ENCODE measurements at places on chromosomes 4 and X.

- no peak for DNase-seq
Observed at GRCh38 chr4:10011885-10012284, 9.4 kb downstream of the SLC2A9 start.

- DNase-seq: no peak
Observed at GRCh38 chr4:76388160-76388908, 32.6 kb downstream of the CCDC158 start.

DNA sequence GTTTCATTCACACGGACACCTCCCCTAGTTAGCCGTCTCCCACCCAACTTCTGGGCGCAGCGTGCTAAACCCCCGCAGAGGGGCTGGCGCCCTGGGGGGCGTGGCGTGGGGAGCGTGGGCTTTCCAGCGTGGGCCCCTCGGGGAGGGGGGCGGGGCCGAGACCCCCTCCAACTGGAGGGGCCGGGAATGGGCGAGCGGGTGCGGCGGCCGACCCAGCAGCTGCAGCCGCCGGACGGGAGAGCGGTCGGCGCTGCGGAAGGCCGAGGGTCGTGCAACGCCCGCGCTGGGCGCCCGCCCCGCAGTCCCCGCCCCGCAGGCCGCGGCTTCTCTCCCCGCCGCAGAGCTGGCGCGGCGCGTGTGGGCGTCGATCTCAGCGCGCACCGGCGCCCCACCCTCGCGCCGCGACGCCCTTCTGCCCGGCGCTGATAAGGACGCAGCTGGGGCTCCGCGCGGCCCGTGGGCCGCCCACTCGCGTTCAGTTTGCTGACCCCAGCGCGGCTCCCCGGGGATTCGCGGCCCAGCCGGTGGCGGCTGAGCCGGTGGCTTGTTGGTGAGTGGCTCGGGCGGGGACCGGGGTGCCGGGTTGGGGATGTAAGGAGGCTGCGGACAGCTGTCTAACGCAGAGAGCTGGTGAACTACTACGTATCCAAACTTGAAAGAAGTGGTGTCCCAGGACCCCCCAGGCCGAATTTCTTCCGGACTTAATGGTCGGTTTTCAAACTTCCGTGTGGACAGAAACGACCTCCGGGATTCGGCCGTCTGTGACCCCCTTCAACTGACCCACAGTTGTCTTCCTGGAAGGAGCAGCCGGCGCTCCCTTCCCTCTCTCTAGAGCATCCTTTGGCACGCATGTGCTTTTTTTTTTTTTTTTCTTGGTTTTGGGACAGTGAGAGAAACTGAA, 1.5 kb downstream of the FHDC1 start:
- peak; percentile 67 for DNase-seq

GRCh38 chrX:72492499-72492898, 80.1 kb downstream of the HDAC8 start:
- no peak for DNase-seq

DNA sequence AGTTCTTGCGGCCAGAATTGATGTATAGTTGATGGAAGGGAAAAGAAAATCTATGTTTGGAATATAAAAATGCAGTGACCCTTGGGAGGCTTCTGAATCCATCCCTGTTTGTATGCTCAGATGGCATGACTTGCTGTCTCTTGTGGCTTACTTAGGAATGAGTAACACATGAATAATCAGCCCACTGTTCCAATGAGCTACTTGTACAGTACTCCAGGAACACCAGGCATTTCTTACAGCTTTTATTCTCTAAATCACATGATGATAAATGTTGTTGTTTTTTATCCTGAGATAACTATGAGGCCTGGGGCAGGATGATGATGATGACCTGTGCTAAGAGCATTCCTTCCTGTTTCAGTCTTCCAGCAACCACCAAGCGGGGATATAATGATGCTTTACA, 18.9 kb downstream of the TMPRSS11E start:
- no peak for DNase-seq

DNA sequence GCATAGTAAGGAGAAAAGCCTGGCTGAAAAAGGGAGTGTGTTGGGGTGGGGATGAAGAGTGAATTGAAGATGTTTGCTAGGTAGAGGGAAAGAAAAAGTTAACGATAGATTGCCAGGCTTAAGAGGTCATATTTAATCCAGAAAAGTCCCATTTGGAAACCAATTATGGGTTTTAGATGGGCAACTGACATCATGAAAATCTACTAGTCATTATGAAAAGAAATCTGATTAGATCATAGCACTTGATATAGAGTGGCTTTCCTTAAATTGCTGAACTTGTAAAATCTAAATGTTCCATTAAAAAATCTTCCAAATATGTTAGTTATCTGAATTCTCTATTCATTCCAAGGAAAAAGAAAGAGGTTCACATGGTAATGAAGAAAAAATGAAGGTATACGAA, 37.5 kb upstream of the IL21 start:
- no peak for DNase-seq

- DNase-seq: no peak
Observed at GRCh38 chr4:99506781-99507180, 4.0 kb upstream of the C4orf17 start.

GRCh38 chrX:19188566-19188965, 66.3 kb upstream of the ADGRG2 start:
- DNase-seq: no peak

DNA sequence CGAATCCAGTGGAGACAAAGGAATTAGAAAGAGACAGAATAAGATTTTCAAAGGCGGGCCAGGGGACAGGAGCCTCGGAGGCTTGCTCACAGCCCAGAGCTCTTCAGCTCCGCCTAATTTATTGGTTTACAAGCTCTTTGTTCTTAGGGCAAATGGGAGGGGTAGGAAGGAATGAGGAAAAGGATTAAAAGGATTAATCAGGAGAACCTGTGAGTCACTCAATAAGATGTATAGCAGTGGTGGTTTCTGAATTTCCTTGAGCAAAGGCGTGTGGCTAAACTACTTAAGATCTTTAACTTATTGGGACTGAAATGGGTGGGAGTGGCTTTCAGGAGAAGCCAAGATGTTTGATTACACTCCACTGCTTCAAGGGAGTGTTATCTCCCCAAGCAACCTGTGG, 456.0 kb upstream of the SPANXN1 start:
- DNase-seq: no peak

- no peak for DNase-seq
Observed at GRCh38 chr4:181858741-181859140, 384.5 kb upstream of the TENM3 start.

- DNase-seq: no peak
Observed at GRCh38 chrX:45740291-45740690, 539.6 kb upstream of the DIPK2B start.

GRCh38 chr4:36325926-36326325, 44.5 kb downstream of the DTHD1 start:
- no peak for DNase-seq

DNA sequence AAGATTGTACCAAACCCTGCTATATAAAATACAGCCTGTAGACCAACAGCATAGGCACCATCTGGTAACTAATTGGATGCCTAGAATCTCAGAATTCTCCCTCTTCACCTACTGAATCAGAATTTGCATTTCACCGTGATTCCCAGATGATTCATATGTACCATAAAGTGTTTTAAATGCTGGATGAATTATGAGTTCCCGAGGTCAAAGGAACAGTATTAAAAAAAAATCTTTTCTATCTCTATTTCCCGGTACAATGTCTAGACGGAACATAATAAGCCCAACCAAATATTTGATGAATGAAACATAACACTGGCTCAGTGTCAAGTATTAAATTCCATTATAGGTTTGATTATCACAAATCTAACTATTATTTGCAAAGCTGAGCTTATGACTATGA, 280.0 kb downstream of the ANKRD50 start:
- no peak for DNase-seq

DNA sequence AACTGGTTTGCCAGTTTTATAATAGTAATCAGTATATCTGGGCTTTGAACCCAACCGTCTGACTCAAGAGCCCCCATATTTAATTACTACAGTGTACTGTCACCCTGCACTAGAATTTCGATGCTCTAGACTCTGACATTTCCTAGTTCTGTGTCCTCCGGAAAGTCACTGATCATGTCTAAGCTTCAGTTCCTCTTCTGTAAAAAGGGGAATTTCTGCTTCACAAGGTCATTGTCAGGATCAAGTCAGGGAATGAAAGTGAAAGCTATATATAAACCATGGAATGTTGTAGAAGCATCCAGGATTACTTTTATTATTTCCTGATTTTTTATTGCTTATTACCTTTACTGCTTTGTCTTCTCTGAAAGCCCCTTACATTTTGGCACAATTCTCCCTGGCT, 4.0 kb upstream of the KCNIP4 start:
- no peak for DNase-seq

GRCh38 chr4:60443796-60444195, 756.3 kb upstream of the ADGRL3 start:
- DNase-seq: no peak

DNA sequence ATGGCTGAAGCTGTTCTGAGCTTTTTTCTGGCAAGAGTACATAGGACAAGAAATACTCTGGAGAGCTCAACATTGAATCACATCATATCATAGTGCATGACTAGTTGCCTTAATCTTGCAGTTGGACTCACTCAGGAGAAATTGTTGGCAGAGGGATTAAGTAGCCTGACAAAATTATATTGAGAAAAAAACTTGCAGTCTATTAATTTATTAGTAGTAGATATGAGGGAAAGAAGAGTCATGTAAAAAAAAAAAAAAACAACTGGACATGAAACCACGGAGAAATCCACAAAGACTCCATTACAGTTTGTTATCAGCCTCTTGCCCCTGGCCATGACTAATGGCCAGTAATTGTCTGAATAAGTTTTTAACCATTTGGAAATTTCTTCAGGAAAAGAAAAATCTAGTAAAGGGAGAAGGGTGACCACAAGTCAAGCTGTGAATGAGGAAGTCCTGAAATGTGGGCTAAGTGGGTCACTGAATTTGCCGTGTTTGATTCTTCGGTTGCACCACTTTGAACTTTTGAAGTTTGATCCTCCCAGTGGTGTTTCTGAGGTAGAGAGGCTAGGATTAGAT, 45.6 kb downstream of the FHL1 start:
- DNase-seq: no peak

DNA sequence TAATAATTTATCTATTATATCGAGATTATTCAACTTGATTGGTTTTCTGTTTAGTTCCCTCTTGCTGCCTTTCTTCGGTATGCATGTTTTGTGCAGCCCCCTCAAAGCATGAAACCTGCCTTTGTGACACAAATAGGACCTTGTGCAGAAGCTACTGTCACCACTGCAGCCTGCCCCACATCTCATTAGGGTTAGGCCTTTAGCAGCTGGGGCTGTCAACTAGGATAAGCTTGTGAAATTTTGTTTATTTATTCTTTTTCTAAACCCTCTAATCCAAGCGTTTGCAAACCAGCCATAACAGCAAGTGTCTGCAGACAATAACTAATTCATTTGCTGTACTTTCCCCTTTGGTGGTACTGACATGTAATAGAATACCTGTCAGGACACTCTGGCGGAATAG, 258.9 kb downstream of the RCHY1 start:
- DNase-seq: no peak

DNA sequence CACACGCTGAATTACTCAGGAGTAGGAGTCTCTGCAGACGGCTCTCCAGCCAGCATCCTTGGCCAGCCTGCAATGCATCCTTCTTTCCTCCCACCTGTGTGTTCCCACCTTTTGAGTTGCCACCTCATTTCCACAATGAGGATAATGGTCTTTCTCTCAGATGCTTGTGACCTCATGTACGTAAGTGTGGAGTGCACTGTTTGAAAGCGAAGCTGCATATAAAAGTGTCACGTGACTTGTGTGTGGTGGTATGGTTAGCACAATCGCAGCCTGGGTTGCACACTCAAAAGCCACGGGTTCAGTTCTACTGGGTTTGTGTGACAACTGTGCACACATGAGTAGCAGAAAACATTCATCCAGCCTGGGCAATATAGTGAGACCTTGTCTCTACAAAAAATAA, 12.0 kb upstream of the MFAP3L start:
- no peak for DNase-seq

GRCh38 chr4:71026086-71026485, 32.6 kb downstream of the DCK start:
- no peak for DNase-seq

GRCh38 chr4:123198706-123199105, 197.9 kb upstream of the SPRY1 start:
- no peak for DNase-seq

GRCh38 chr4:166675411-166675810, 558.9 kb downstream of the SPOCK3 start:
- DNase-seq: no peak

DNA sequence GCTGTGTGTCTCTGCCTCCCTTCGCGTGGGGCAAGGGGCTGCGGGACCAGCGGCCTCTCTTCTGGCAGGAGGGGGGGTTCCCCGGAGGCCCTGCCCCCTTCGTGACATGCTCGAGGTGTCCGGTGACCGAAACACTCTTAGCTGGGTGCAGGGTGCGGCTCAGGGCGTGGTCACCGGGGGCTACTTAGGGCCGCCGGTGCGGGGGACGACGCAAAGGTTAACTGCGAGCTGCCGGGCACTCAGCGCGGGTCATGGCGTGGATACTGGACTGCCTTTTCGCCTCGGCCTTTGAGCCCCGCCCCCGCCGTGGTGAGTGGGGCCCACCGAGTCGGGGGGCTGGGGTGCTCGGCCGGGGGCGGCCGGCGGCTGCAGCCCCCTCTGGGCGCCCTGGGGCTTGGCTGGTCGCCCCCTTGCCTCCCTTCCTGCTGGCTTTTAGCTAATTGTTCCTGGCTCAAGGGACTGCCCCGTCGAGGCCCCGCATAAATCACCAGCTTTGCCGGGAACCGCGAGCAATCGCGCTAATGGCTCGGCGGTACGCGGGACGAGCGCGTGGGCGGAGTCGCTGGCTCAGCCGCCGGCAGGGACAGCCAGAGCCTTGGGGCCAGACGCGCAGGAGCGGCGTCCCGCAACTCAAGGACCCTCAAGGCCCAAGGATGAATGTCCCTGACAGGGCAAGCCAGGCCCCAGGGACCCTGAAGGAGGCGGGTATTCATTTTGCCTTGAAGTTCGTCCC, at the start of gene ARHGAP36:
Gene ARHGAP36 (plus strand): TSS at position 211 of the 733 bp plus-strand sequence. CDS start 23,320 bp downstream, outside the sequence.
- DNase-seq: no peak

- DNase-seq: no peak
Observed at GRCh38 chr4:148270630-148271029, 171.6 kb downstream of the NR3C2 start.

- no peak for DNase-seq
Observed at GRCh38 chr4:76782837-76783236, 115.1 kb downstream of the SOWAHB start.

- DNase-seq: no peak
Observed at GRCh38 chr4:181761156-181761555, 482.0 kb upstream of the TENM3 start.

DNA sequence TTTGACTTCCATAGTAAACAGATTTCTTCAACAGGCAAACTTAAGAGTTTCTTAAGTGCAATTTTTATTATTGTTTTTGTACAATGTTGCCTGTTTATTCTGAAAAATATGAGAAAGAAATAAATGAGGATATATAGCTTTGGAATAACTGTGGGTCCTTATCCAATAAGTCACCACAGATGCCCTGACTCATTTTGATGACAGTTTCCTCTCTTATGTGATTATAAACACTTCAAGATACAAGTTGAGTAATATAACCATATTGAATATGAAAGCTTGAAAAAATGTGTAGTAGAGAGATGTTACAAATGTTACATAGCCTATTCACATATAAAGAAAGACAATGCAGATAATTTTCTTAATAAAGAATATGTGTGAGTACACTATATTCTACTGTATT, 931.6 kb downstream of the RAPGEF2 start:
- no peak for DNase-seq

- no peak for DNase-seq
Observed at GRCh38 chr4:105236202-105236915, 89.7 kb downstream of the TET2 start.

- peak; percentile 68 for DNase-seq
Observed at GRCh38 chr4:37825968-37826294, 555 bp upstream of the PGM2 start.
